ENCODE measurements at places on chromosomes 4 and X.

- no peak for DNase-seq
Measured at GRCh38 chr4:40225497-40225896, 28.7 kb downstream of the RHOH start.

DNA sequence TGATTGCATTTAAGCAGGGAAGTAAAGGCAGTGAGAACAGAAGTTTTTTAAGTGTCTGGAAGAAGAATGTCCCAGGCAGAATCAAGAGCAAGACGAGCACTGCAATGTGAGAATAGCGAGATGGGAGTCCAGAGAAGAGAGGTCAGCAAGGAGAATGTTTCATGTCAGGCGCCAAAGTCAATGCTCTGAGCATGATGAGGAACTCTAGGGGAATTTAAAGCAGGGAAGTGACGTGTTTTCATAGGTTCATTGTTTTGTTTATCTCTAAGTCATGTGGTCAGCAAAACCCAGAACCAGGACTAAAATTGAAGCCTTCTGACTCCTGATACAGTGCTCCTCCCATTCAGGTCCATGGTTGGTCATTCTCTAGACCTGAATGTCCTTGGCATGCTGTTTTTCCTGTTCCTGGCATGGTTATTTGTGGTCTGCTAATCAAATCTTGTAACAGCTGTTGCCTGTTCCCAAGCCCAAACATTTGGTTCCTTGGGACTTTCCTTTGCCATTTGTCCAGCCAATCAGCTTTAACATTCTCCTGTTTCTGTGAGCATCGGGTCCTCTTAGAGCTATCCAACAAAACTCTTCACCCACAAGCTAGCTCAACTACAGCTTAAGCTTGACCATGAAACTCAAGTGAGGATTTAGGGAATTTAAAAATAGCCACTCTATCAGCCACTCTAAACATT is 37.7 kb downstream of the PTCHD1 start:
- no peak for DNase-seq

GRCh38 chrX:71225676-71226075 is 2.7 kb downstream of the GJB1 start:
- no peak for DNase-seq

GRCh38 chr4:87916626-87917025 is 58.9 kb upstream of the SPP1 start:
- DNase-seq, result no peak

DNA sequence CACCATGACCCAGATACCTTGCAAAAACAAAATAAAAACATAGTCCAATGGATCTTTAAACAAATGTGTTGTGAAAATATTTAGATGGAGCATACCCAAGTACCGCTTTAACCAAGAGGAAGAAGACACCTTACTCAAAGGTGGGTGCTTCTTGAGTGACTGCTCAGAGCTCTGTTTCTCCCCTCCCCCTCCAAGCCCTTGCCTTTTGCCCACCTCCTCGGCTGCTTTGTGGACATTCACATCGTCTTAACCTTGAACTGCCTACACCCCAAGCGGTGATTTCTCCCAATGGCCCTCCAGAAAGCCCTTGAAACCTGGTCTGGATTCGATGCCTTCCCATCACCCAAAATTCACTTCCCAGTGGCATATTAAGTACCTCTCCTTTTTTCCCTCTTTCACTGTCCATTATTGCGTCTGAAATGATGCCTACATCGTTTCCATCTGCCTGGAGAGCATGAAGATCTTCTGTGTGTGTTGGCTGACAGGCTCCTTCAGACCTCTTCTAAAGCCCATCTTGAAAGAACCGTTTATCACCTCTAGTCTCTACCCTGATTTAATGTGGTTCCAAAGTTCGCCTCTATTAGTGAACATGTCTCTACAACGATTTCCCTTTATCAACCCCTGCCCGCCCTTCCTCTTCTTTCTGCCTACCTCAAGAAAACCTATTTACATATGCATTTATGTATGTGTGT is 968 bp downstream of the GPRIN3 start:
- DNase-seq, result no peak
